NCI-H1694 (cell line): ENCODE measurements at places on chromosomes 6 and 20.

DNA sequence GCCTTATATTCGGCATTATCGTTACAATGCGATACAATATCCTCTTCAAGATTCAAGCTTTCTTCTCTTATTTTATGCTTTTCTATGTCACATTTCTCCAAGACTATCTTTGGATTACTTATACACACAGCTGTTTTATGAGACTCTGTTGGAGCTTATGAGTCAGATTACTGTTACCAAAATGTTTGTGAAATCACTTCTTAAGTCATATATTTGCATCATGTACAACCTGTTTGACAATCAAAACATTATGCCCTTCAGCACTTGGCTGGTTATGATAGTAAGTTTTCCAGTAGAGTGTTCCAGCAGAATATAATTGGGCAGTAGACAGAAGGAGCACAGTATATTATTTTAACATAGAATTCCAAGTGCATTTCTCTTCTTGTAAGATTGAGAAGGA, 35.2 kb downstream of the BMP6 start:
- no peak for DNase-seq

DNA sequence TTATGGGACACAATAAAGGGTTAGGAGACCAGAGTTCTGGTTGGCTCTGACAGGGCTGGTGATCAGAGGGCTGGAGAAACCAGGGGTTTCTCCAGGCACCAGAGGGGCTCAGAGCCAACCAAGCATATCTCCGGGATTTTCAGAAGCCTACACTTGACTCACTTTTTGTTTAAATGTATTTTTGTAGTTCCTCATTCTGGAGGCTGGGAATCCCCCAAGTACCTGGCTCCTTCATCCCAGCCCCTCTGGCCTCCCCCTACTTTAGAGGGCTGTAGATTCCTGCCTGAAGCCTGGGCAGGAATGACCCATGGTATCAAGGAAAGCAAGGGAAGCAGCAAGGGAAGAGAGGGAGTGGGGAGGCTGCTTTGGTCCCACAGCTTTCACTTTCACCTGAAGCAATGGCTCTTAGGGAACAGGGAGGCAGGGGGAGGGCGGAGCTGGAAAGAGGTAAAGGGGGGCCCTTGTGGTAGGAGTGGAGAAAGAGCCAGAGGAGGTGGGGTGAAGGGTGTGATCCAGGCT, 973 bp downstream of the CD40 start:
- no peak for DNase-seq

DNA sequence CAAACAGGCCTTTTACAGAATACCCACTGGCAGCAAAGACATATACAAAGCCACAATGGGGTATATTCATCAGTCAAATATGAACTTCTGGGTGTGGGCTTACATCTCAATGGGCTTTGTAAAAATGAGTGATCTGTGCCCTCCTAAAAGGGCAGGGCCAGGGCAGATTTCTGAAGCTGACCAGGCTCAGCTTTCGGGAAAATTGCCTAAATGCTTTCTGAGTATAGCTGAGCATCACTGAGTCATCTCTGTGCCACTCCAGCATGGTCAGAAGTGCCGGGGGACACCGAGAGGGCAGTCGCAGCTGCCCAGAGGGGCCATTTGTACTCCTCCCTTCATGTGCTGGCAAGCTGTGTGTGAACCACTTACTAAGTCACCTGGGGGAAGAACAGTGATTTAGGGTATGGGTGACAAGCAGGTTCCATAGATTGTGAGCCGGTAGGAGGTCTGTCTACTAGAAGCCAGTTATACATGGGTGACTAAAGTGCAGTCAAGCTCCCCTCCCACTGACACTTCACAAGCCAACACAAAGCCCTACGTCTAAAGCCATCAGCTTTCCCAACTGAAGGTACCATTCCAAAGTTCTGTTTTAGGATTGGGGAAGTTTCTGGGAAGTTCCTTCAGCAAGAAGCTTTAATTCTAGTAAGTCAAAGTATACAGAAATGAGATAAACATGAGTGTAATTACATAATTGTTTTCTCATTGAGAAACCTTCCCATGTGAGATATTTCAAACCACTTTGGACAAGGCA, 147.6 kb upstream of the TAB2 start:
- no peak for DNase-seq

GRCh38 chr6:35736253-35736894, 458 bp upstream of the ARMC12 start:
- DNase-seq: peak; percentile 60

GRCh38 chr6:41187924-41188886, 12.7 kb downstream of the TREML2 start:
- DNase-seq: no peak

DNA sequence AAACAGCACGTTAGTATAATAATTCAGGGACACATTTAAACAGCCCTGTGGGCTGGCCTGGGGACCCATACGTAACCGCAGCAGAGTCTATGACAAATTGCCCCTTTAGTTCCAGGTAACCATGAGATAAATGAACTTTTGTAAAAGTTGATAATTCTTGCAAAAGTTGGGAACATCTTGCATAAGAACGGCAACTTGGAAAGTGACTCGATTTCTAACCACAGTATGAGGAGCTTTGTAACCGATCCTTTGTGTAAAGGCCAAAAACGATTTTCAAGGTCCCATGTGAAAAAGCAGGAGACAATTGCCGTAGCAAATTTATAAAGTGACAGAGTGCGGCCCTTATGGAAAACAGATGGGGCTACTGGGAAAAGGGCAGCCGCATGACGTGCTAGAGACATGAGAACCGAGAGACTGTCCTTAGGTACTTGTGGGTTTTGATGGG, 81.6 kb downstream of the PSMG4 start:
- DNase-seq: no peak
